Astrocyte of the cerebellum (primary cell): ENCODE measurements at places on chromosomes 6 and 20.

DNA sequence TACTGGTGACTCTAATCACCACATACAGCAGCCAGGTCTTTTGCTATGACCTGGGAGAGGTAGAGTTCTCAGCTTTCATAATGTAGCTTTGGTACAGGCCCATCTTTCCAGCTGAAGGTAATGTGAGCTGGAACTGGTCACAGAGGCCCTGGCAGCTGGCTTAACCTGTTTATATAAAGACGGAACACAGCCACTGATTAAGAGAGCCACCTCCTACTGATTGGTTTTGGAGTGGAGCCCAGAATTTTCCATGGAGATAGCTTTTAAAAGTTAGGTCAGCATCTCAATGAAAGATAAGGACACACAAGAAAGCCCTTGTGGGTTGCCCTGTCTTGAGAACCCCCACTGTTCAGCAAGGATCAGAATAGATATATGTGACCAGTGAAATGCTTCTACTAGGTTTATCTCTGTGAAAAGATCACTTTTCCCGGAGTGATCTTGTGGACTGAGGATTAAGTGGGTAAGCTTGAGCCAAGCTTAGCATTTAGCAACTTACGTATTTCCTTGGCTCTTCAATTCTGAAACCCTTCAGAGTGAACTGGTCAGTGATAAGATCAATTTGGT, 213.7 kb upstream of the CITED2 start:
- peak; percentile 28 for DNase-seq

GRCh38 chr6:14671261-14671681, 553.7 kb downstream of the CD83 start:
- peak; percentile 77 for DNase-seq

DNA sequence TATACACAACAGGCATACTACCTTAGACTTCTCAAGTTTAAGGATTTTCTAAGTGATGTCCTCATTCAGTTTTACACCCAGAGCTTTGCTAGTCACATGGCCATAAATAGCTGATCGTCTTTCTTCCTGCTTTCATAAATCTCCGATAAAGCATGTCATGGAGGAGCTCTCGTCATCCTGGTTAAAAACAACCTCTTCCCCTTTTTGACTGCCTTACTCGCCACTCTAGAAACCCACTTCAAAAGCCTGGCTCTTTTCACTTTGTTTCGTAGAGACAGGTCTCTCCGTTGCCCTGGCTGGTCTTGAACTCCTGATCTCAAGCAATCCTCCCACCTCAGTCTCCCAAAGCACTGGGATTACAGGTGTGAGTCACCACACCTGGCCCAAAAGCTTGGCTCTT, 67.0 kb upstream of the SMIM29 start:
- no peak for DNase-seq

DNA sequence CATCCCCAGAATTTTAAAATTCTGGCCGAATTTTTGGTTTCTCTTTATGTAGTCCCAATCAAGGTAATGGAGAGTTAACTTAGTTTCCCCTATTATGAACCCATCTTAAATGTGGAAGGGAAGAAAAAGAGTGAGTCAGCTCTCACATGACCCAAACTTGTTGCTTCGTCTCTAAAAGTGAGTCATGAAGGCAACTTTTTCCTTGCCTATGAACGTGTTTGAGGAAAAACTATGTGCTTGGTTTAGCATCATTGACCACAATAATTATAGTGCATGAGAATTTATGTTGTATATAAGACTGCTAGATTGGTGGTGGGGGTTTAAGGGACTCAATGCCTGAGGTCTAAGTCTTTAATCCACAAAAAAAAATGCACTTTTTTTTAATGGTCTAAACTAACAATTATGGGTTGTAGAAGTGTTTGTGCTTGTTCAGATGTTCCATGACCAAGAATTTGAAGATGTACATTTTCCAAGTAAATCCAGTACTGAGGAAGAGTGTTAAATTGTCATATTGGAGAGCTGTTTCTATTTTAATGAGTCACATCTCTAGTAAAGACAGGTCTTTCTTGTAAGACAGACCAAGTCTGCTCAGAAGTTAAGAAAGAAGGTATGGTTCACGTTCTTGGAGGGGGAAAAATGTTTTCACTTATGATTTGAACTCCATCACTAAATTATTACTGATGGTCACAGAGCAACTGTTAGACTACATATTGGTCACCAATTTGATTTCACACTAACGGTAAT, 409.9 kb upstream of the MARCKS start:
- DNase-seq, result peak; percentile 76

- DNase-seq, result no peak
Measured at GRCh38 chr20:23350904-23351838, 580 bp downstream of the NXT1 start.

- DNase-seq, result no peak
Measured at GRCh38 chr6:126718600-126719327, 378.8 kb downstream of the CENPW start.

DNA sequence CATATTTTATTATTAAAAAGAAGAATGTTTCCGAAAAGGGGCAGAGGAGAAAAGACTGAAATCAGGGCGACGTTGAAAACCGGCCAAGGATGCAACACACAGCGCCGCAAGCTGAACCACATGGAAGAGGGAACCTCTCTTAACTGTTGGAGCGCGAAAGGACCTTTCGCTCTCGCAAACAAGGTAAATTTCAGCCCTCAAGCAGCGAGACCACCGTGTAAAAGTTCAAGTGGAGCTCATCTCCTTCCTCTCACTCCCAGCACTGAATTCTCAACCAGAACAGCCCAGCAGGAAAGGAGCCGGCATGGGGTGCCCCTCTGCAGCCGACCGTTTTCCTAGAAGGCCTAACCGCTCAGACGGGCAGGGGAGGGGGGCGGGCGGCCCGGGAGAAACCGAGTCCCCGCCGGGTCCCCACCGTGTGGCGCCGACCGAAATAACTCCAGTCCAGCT, 621 bp downstream of the GPR63 start:
- DNase-seq, result no peak
